ENCODE measurements at places on chromosomes 1 and 21.

GRCh38 chr1:191984856-191985255, 173.4 kb upstream of the RGS18 start:
- DNase-seq, result no peak

GRCh38 chr1:98260839-98261238, 340.0 kb upstream of the DPYD start:
- no peak for DNase-seq

DNA sequence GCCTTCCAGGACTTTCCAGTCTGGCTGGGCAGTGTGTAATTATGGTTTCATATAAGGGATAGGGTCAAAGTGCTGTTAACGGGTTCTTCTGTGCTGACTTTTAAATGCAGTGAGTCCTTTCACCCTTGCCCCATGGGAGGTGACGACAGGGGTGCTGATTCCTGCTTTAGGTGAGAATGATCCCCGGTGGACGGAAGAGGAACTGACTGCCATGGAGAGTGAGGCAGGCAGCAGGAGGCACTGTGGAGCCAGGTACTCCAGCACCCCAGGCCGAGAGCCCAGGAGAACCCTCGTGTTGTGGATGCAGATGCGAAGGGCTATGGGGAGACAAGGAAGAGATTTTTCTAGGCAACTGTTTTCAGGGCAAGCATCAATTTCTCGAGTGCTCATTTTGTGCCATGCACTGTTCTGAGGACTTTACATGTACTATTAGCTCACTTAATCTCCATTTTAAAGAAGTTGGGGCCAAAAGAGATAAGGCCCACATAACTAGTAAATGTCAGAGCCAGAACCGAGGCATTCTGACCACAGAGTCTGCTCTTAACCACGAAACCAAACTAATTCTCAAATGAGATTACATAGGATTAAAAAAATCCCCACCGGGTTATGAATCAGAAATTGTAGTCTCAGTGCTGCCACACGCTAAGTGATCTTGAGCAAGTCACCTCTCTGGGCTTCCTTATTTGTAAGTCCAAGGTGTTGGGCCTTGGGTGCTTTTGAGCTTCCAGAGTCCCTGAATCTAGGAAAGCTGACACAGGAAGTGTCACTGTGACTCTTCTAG, 28.2 kb downstream of the STPG1 start:
- DNase-seq, result peak; percentile 41

DNA sequence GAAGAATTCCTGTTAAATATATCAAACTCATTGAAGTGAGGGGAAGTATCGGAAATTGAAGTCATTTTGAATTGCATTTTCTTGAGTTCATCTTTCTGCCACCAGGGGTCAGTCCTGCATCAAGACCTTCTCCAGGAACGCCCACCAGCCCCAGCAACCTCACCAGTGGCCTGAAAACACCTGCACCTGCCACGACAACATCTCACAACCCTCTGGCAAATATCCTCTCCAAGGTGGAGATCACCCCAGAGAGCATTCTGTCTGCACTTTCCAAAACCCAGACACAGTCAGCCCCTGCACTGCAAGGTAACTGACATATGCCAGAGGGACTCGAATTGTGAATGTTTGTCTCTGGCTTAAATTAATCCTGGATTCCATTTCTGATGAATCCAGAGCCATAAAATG, 22.8 kb upstream of the TARS2 start:
- DNase-seq, result peak; percentile 74

DNA sequence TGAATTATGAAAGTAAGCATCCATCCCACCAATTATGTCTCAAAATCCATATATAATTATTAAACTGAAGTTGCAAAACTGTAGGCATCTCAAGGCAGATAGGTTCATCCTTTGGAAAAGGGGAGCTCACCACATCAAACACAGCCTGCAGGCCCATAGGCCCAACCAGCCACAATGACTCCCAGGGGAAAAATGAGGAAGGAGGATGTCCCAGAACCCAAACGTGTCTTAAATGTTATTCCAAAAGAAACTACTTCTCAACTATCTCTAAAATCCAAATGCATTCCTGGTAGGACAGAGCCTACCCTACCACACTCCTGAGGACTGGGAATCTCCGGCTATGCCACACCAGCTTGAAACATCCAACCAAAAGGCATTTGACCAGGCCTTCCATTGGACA, 12.8 kb downstream of the TIAM1 start:
- no peak for DNase-seq

GRCh38 chr1:115594600-115594999, 47.2 kb upstream of the VANGL1 start:
- no peak for DNase-seq

- DNase-seq, result peak; percentile 79
Observed at GRCh38 chr1:25343872-25344271, 5.7 kb downstream of the TMEM50A start.

- no peak for DNase-seq
Observed at GRCh38 chr1:246459221-246459620, 47.9 kb downstream of the SMYD3 start.

GRCh38 chr1:71166178-71167173, 85.6 kb upstream of the ZRANB2 start:
- no peak for DNase-seq

DNA sequence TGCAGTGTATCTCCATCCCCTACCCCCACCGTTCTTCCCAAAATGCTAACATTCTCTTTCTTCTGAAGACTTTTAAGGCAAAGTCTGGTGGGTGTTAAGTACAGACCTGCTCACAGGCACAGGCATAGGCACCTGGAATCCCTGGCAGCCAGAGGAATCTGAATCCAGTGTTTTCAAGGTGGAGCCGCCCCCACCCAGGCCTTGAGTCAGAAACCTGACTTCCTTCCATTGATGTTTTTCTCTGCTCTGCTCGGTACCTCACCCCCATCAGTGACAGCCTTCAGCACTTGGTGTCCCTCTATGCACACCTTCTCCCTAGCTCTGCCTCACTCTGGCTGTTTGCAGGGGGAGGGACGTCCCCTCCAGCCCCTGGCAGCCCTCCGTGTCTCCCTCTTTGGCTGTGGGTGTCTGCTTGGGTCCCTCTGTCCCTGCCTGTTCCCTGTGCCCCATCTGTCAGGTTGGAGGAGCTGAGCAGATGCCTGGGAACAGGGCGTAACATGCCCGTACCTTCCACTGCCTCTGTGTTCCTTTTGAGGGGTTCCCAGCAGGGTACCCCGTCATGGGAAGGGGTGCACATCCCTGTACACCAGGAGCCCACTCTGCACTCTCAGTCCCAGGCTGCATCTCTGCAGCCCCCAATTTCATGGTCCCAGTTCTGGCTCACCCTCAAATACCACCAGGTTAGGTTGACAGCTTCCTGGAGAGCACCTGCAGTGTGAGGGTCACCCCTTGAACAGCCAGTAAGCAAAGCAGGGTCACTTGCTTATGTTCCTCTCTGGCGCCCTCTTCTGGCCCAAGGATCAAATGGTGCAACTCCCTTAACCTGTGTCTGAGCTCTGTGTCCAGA, 6.7 kb downstream of the NCDN start:
- DNase-seq, result peak; percentile 90

GRCh38 chr1:42055061-42055460, 98.1 kb upstream of the GUCA2B start:
- no peak for DNase-seq

DNA sequence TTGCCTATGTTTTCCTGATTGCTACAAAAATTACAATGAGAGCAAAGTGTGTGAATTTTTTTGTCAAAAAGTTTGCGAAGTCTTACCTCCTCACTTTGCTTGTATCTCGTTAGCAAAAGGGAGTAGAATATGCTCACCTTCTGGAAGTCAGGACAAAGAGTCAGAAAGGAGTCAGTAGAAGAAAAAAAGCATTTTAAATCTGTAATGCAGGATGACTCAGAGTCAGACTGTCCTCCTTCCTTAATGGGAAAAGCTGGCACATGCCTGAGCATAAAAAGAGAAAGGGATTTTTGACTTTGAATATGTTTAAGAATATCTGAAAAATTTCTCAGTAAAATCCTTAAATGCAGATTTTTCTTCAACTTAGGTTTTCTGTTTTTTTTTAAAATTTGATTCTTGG, 14.2 kb upstream of the VN1R5 start:
- peak; percentile 28 for DNase-seq

All from ELR (cell line).